NCI-H526 treated with DMSO at 0.1 percent for 48 hours (cell line): ENCODE measurements at places on chromosomes 3 and 15.

DNA sequence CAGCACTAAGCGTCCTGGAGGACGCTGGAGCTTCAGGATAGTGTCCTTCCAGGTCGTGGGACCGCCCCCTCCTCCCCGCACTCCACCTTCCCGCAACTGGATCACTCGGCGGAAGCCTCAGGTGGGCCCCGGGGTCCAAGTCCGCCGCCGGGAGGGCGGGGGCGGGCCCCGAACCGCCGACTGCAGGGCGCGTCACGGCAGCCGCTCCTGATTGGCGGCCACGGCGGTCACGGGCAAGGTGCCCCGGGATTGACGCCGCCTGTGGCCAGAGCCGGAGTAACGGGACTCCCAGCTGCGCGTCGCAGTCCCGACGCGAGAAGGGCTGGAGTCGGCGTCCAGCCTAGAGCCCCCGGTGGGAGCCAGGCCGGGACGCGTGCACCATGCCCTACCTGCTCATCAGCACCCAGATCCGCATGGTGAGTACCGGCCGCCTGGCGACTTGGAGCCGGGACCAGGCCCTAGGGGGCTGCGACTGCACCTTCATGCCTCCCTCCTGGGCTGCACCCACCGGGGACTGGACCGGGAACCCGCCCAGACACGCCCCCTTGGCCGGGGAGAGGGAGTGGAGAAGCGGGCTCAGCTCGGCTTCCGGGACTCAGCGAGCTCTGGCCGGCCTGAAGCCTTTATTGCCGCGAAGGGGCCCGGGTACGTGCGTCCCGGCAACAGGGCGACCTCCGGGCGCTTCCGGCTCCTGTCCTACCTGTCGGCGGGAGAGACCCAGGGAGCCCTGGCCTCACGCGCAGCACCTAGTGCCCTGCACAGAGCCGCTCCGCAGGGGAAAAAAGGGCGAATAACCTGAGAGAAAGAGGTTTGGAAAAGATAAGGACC lies at the start of gene GCHFR:
GCHFR (plus strand) TSS at position 268 of the 828 bp plus-strand sequence; CDS start at position 381, 113 bp downstream.
- DNase-seq: peak; percentile 71

GRCh38 chr3:17507480-17507879 lies 235.0 kb downstream of the TBC1D5 start:
- no peak for DNase-seq

GRCh38 chr3:168048414-168049330 lies 47.1 kb downstream of the GOLIM4 start:
- no peak for DNase-seq

- no peak for DNase-seq
Observed at GRCh38 chr3:196360586-196360985, 22.4 kb upstream of the TM4SF19 start.

GRCh38 chr15:57223345-57223744 lies 153.0 kb upstream of the CGNL1 start:
- DNase-seq: peak; percentile 91

DNA sequence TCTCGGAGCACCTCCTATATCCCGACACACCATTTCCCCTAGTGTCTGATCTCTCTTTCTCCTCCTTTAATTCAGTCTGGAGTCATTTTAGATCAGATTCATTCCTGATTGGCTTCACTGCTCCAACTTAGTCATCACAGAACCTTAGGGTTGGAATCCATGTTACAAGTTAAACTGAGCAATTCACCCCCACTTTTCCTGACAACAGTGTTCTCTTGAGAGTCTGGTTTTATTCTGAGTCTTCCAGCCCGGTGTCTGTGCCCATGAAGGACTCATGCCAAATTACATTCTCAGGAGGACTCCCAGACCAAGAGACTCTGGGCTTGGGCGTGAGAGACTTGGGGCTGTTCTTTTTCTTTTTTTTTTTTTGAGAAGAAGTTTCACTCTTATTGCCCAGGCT lies 57.5 kb downstream of the LPP start:
- DNase-seq: no peak

DNA sequence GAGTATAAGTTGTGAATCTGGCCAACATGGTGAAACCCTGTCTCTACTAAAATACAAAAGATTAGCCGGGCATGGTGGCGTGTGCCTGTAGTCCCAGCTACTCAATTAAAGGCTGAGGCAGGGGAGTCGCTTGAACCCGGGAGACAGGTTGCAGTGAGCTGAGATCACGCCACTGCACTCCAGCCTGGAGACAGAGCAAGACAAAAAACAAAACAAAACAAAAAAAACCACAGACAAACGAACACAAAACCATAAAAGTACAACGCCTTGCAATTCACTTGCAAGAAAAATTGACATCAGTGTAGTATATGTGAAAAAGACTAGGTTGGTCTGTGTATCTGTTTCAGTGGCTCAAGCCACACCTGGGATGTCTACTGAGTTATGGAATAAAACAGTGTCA lies 29.9 kb upstream of the CCDC80 start:
- no peak for DNase-seq

DNA sequence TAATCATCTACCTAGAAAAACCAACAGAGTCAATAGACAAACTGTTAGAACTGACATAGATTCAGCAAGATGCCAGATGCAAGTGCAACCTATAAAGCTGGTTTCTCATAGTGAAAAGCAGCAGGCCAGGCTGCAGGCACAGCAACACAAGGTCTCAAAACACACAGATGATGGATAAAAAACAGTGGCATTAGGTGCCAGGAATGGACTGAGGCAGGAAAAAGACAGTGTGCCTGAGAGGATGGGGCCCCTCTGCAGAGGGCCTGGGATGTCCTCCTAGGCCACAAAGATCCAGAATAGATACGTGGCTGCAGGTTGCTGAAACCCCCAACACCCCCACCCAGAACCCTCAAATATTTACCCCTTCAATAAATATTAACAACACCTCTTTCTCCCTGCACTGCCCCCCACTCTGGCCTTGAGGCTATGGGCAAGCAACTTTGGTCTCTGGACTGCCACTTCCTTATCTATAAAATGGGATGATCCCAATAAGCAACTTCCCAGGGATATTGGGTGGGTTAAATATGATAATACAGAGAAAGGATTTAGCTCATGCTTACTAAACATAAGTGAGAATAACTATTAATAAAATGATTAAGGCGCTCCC lies 35.2 kb upstream of the FGD5 start:
- no peak for DNase-seq

GRCh38 chr15:70509731-70510143 lies 253.6 kb downstream of the UACA start:
- DNase-seq: no peak

GRCh38 chr3:187880851-187881250 lies 135.6 kb upstream of the BCL6 start:
- no peak for DNase-seq

DNA sequence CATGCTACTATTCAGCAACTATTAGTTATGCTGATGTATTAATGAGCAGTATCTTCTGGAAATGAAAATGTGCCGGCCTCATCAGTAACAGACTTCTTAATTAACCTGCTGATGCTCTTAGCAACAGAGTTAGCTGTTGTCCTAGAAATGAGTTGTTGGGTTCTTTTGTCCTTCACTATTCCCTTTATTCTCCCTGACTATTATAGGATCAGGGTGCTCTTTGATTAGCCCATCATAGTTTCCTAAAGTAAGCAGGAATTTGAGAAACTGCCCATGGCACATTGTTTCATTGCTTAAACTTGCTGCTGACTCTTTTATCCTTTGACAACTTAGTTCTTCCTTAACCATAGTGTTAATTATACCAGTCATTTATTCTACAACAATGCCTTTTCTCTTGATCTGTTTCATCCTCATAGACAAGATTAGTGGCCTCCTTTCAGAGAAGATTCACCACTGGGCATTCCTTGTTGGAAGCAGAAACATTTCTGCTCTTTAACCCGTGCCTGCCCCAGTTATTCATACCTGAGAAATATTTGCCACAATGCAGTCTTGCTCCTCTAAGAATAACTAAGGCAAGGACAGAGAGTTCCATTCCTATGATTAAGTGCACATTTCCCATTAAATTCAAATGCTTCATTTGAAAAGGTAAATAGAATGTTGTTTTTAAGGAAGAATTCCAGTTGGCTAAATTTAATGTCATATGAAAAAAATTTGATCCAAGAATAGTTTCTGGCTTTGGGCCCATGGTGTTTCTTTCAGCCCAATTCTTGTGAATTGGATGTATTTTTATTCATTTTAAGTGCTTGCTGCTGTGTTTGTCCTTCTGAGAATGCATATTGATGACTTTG lies 573.3 kb upstream of the TBL1XR1 start:
- no peak for DNase-seq

DNA sequence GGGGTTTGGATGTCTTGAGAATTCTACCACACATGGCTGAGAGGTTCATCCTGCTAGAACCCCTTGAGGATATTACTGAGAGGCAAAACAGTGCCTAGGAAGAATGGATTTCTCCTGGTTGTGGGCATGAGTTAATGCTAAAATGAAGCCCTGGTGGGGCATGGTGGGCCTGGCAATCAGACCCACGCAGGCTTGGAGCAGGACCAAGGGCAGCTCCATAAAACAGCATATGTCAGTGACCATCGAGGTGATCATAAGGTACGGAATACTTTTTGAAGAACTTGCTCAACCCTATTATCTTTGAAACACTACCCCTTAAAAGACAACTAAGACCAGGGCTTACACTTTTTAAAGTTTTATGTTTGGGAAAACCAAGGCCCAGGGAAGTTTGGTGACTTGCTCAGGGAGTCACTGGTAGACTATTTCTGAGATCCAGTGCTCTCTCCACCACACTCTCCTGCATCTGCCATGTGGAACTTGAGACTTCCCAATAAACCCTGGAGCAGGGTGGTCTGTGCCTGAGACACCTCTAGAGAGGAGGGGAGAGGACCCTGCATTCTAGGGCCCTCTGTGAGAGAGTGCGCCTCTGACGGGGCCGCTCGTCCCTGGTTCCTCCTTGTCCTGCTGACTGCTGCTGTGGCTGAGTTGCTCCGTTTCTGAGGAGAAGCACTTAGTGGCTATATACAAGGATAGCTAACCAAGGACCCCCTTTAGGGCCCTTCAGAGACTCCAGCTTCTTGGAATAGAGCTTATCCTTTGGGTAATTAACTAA lies 28.0 kb upstream of the TIMP4 start:
- no peak for DNase-seq

DNA sequence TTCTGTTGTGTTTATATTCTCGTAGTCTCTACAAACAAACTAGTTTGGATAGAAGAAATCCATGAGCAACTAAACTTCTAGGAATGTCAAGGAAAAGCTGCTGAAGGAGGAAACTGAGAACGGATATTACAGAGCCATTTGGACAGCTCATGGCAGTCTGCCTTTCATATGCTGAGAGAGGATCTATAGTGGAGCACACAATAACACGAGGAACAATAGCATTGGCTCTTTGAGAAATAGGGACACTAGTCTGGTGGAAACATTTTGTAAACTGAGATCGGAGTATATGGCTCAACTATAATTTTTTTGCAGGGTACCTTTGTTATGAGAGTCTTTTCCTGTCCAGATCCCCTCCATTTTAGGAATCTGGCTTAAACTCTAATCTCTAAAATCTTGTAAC lies 200.5 kb downstream of the CLSTN2 start:
- DNase-seq: no peak

DNA sequence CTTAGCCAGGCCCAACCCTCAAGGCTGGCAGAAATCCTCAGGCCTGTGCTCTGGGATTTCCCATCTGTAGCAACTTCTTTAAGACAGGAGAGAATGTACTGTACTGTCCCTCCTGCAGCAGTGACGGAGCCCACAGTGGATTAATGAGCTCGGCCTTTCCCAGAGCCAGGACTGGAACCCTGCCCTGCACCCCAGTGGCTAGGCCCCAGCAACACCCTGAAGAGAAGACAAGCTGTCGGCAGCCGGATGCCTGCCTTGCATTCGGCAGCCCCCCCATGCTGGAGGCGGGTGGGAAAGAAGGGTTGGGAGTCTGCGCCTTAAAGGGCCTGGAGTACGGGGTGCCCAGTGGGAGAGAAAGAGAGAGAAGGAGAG lies 32.0 kb downstream of the KLHL25 start:
- no peak for DNase-seq

- no peak for DNase-seq
Observed at GRCh38 chr3:140461250-140461649, 216.6 kb upstream of the TRIM42 start.

DNA sequence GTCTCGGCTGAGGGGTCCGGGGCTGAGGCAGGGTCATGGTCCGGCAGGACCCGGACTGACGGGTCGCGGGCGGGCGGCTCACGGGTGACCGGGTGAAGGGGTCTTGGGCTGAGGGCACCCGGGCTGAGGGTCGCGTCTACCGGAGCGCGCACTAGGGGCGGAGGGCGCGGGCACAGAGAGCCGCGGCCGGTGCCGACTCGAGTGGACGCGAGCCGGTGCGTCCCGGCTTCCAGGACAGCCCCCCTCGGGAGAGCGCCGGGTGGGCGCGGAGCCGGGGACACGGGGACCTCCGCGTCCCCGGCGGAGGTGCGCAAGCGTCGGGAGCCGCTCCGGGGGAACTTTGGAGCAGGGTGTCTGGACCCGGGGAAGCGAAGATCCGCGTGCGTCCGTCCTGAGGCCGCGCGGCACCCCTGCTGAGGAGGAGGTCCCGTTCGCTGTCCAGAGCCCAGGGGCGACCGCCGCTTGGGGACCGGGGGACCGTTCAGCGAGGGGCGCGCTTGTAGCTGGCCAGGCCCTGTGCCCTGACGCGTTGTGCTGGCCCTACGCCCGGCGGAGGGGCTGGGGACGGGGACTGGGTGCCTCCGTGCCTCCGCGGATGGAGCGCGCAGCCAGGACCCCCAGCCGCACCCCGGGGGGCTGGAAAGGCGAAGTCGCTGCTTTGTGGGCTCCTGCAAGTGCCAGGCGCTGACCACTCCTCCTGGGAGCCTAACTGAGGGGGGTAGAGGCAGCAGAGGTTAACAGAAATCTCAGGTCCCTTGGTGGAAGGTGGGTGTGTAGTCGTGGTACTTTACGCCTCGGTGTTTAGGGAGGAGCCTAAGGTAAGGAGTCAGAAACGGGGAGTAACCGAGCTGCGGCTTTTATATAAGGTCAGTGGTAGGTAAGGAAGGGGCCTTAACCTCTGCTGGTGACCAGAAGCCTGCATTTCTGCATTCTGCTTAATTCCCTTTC lies at the start of gene PPARG:
PPARG (plus strand) TSS at position 889 of the 948 bp plus-strand sequence. CDS start 90,642 bp downstream, outside the sequence.
- no peak for DNase-seq

DNA sequence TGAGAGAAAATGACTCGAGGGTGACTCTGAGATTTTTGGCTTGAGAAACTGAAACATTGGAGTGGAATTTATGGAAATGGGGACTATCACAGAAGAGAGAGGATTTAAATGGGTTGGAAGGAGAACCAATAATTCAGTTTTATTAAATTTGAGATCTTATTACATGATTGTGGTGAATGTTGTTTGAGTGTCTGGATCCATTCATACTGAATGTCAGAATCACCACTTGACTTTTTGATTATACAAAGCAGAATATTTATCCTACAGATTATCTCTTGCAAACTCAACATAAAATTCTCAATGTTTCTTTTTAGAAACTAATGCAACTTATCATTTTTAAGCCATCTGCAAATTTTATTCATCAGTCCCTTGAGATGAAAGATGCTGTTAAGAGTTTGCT lies 332.8 kb downstream of the CNTN3 start:
- DNase-seq: no peak

- DNase-seq: no peak
Observed at GRCh38 chr3:13223574-13224237, 150.5 kb upstream of the IQSEC1 start.

DNA sequence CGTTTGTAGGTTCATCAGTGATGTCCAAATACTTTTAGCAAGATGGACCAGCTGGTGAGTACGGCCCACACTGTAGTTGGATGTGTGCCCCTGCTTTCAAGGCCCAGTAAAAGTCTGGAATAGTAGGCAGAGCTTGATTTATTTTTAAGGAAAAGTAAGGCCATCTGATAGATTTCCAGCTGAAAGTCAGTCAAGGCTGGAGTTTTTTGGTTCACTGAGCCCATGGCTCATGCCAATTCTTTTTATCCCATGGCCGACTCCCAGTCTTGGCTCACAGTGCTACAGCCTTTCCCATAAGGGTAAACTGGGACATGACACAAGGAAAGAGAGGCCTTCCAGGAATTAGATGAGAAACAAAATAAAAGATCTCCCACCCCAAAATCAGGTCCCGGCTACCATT lies 13.5 kb downstream of the CCDC80 start:
- DNase-seq: no peak
